ENCODE measurements at places on chromosomes 4 and X.

GRCh38 chr4:171721937-171722336, 91.3 kb upstream of the GALNTL6 start:
- no peak for DNase-seq

GRCh38 chr4:37951461-37952352, 8.5 kb upstream of the PTTG2 start:
- DNase-seq = no peak

GRCh38 chrX:17642891-17643290, 94.4 kb upstream of the SCML1 start:
- DNase-seq = no peak

- no peak for DNase-seq
These were observed 212.8 kb upstream of the NRK start for GRCh38 chrX:105609530-105609929.

DNA sequence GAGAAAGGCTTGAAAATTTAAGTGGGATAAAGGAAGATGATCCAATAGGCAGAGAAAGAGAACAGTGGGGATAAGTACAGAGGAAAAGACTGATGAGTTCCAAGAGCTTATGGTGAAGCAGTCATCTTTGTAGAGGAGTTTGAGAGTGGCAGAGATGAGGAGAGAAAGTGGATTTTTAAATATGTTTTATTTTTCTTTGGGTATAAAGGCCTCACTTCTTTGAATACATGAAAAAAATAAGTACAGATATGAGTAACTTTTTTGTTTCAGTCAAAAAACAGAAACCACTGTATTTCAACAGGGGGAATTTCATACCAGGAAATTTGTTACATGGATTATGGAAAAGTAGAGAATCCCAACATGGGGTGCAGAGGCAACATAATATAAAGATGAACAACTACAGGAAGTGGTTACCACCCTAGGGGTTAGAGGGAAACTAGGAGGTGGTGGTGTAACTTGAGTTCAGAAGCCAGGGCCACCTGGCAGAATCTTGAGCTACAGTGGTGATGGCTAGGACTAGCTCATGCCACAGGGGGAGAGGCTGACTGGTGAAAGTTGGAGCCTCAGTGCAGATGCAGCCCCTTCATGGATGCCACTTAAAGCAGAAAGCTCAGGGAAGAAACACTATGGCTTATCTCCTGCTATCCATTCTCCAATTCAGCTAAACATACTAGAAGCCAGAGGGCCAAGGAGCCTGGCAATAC, 3.4 kb upstream of the CYBB start:
- DNase-seq = no peak

DNA sequence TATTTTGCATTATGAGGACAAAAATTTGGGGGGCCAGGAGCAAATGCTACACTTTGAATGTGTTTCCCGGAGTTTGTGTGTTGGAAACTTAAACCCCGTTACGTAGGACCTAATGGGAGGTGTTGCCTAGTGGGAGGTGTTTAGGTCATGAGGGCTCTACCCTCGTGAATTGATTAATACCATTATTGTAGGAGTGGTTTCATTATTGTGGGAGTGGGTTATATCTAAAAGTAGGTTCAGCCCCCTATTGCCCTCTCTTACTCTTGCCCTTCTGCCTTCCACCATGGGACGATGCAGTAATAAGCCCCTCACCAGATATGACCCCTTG, 15.5 kb downstream of the UBA6 start:
- DNase-seq = no peak

DNA sequence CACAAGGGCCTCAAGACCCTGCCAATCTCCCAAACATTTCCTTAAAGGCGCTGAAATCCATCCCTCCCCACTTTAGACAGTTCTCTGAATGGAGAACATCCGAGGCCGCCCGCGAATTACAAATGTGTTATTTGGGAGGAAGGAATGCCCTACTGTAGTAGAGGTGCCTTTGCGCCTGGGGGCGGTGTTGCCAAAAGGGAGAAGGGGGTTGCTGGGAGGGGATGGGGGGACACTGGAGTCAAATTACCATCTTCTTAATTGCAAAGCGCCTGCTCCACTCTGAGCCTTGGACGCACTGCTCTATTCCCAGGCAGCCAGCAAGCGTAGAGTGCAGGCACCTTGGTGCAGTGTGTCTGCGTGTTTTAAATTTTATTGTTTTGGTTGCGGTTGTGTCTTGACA, 2.7 kb downstream of the TMEM255A start:
- DNase-seq = no peak

GRCh38 chr4:21467551-21467950, 481.0 kb downstream of the KCNIP4 start:
- no peak for DNase-seq

- no peak for DNase-seq
These were observed 74.5 kb upstream of the AFAP1 start for GRCh38 chr4:8013976-8014726.

DNA sequence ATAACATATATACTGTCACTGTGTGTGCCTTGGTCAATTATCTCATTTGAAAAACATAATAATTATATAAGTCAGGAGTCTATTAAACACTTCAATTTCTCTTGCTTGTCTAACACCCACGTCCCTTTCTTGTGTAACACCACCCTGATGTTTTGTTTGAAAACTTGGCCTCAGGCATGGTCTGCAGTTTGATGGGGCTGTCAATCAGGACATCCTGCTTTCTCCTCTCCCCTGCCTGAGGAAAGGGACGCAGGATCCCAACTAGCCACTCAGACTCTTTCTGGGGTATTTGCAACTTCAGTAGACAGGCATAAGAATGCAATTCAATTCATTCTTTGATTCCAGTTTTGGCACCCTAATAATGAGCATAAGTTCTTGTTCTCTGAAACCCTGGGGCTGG, 48.8 kb downstream of the DKK2 start:
- DNase-seq = no peak

DNA sequence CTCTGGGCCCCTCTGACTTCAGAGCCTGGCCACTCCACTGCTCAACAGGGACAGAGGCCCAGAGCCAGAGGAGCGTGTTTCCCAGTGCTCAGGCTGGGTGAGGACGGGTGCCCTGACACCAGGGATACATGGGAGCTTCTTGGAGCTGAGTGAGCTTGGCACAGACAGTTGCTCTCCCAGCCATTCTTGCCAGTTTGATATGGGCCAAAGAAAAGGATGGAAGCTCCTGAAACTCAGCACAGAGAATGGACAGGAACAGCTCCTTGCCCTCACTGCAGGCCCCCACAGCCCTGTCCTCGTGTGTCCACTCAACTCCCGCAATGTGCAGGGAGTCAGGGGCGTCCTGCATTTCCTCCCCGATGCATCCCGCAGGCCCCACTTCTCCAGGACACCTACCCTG, 38.8 kb downstream of the NSG1 start:
- DNase-seq = no peak

Measured in stimulated activated CD8-positive, alpha-beta memory T cell treated with anti-CD3 and anti-CD28 coated beads, Interleukin-4, amount 100 ng/mL, for 1 hour (primary cell).